ENCODE measurements at places on chromosomes 7 and 10. TPM values are rescaled to one million over a fixed set of nuclear protein-coding genes. Genes with fewer than 3 reads are reported as not detected.

GRCh38 chr10:124740369-124741280 is 3.6 kb downstream of the FAM53B start:
- peak; percentile 80 for DNase-seq
- H3K27ac ChIP-seq: peak overlapping the region; percentile 70
- H3K4me3 ChIP-seq: no peak overlapping the region

DNA sequence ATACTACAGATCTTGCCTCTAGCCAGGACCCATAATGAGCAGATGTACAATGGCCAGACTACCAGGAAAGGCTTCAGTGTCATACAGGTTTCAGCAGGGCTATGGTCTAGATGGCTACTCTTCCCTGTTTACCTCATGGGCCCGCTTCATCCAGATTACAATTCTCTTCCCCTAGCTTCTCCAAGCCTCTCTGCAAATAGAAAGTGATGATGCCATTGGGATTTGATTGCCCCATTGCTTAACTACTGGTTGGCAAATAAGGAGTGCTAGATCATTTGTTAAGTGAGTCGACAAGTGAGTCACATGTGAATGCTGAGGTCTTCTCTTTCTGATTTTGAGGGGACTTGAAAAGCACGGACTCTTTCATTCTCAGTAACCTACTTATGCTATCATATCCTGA is 361.5 kb upstream of the LRRTM3 start:
- no peak overlapping the region for H3K4me3 ChIP-seq
- no peak for DNase-seq
- H3K4me1 ChIP-seq: no peaks in the 10 kb centered on the region
- no peak overlapping the region for H3K27ac ChIP-seq

DNA sequence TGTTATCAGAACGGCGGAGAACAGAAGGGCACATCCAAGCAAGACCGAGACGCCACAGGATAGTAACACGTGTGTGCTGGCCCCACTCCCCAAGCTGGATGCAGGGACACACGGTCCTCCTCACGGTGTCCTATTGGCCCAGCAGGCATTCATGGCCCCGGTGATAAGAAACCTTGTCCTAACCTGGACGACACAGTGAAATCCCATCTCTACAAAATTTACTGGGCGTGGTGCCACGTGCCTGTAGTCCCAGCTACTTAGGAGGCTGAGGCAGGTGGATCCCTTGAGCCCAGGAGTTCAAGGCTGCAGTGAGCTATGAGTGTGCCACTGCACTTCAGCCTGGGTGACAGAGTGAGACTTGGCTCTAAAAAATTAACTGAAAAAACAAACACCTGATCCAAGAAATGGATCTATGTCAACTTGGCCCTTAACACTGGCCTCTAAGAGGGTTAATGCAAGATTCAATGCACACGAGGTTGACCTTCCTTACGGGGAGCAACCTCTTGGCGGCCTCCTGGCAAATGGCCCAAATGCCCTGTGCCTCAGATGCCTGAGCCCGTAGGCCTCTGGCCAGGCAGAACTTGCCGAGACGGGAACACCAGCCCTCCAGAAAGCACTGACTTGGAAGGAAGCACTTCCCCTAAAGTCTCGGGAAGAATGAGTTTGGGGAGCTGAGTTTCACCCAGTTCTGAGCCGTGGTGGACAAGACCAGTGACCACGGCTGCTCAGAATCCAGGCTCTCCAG is 72.3 kb downstream of the ZRANB1 start:
- DNase-seq: peak; percentile 25
- H3K4me1 ChIP-seq: no peaks in the 10 kb centered on the region
- no peak overlapping the region for H3K4me3 ChIP-seq
- peaks cover 3% of the 10 kb centered on the region for H3K36me3 ChIP-seq
- H3K27ac ChIP-seq: no peak overlapping the region
- H3K27me3 ChIP-seq: no peaks in the 10 kb centered on the region

DNA sequence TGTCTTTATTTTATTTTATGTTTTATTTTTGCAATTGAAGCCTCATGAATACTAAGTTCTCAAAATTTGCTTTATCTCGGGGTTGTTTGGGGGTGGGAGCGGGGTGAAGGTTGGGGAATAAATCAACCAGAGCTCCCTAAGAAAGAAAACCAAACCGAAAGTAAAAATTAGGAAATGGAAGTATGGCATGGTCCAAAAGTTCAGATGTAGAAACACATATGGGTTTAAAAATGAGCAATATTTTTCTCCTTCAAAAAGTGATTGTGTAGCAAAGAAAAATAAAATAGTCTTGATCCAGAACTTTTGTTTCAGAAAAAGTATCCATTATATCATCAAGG is 177.4 kb upstream of the PLXDC2 start:
- no peaks in the 10 kb centered on the region for H3K27me3 ChIP-seq
- H3K4me1 ChIP-seq: no peaks in the 10 kb centered on the region
- no peak overlapping the region for H3K4me3 ChIP-seq
- H3K27ac ChIP-seq: no peak overlapping the region
- H3K36me3 ChIP-seq: no peaks in the 10 kb centered on the region

DNA sequence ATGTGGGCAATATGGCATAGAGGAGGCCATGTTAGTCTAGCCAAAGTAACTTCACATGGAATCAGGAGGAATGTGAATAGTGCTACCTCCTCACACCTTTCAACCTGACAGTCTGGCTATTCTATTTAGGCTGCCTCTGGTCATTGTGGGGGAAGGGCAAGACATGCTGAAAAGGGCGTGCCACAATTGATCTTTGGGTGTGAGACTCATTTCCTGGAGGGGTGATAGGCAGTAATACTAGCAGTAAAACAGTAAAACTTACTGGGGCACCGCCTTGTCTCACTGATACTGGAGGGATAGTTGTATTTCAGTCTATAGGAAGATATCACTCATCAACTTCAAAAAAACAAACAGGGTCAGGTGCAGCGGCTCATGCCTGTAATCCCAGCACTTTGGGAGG is 88.7 kb downstream of the TMEM168 start:
- H3K36me3 ChIP-seq: no peaks in the 10 kb centered on the region
- H3K27me3 ChIP-seq: no peaks in the 10 kb centered on the region
- H3K4me1 ChIP-seq: no peaks in the 10 kb centered on the region
- no peak overlapping the region for H3K27ac ChIP-seq
- DNase-seq: no peak
- H3K4me3 ChIP-seq: no peak overlapping the region

OTUD1 gene
- total RNA-seq: 6.0 TPM

OGDHL gene
- total RNA-seq: 0.58 TPM

- peaks cover 19% of the 10 kb centered on the region for H3K4me1 ChIP-seq
- no peak for DNase-seq
- no peak overlapping the region for H3K4me3 ChIP-seq
- H3K36me3 ChIP-seq: no peaks in the 10 kb centered on the region
- no peaks in the 10 kb centered on the region for H3K27me3 ChIP-seq
Measured at GRCh38 chr7:123717689-123718088, 31.1 kb downstream of the WASL start.

GRCh38 chr10:97228130-97228774 is 42.5 kb upstream of the SLIT1 start:
- peaks cover 4% of the 10 kb centered on the region for H3K4me1 ChIP-seq
- H3K27me3 ChIP-seq: no peaks in the 10 kb centered on the region
- peaks cover 2% of the 10 kb centered on the region for H3K36me3 ChIP-seq
- H3K27ac ChIP-seq: no peak overlapping the region
- H3K4me3 ChIP-seq: no peak overlapping the region

GRCh38 chr10:119143657-119144056 is 21.9 kb downstream of the SFXN4 start:
- no peak overlapping the region for H3K4me3 ChIP-seq
- H3K27me3 ChIP-seq: no peaks in the 10 kb centered on the region
- no peaks in the 10 kb centered on the region for H3K4me1 ChIP-seq
- H3K27ac ChIP-seq: no peak overlapping the region
- no peaks in the 10 kb centered on the region for H3K36me3 ChIP-seq

GRCh38 chr10:21681156-21681555 is 147.1 kb downstream of the MLLT10 start:
- no peaks in the 10 kb centered on the region for H3K4me1 ChIP-seq
- H3K4me3 ChIP-seq: no peak overlapping the region
- no peak for DNase-seq
- H3K27ac ChIP-seq: no peak overlapping the region

SORCS1 gene
- not detected for total RNA-seq

DNA sequence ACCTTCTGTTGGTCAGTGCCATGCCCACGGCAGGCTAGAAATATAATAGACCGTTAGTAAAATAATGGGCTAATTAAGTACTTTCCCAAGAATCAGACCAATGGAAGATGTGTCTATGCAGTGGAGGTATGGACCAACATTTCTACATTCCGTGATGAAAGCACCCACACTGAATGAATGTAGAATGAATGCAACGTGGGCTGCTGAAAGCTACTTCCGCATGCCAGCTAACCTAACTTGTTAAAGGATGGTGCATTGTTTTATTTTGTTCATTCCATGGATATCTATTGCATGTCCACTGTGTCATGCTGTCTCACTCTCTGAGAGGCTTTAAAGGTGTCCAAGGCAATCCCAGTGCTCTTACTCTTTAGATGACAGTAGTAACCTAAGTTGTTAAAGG is 112.9 kb upstream of the CAV2 start:
- H3K27ac ChIP-seq: no peak overlapping the region
- no peaks in the 10 kb centered on the region for H3K4me1 ChIP-seq
- no peak for DNase-seq
- no peaks in the 10 kb centered on the region for H3K27me3 ChIP-seq

- peaks cover 3% of the 10 kb centered on the region for H3K4me1 ChIP-seq
- H3K27ac ChIP-seq: no peak overlapping the region
- peaks cover 40% of the 10 kb centered on the region for H3K36me3 ChIP-seq
- H3K4me3 ChIP-seq: no peak overlapping the region
- DNase-seq: no peak
- H3K27me3 ChIP-seq: no peaks in the 10 kb centered on the region
Measured at GRCh38 chr7:74193054-74193453, 16.8 kb upstream of the LAT2 start.

- H3K4me1 ChIP-seq: no peaks in the 10 kb centered on the region
- no peaks in the 10 kb centered on the region for H3K27me3 ChIP-seq
- H3K36me3 ChIP-seq: no peaks in the 10 kb centered on the region
- H3K27ac ChIP-seq: no peak overlapping the region
- no peak for DNase-seq
Measured at GRCh38 chr7:106563466-106564150, 97.3 kb downstream of the CCDC71L start.

GRCh38 chr7:82433507-82433906 is 10.1 kb downstream of the CACNA2D1 start:
- H3K27me3 ChIP-seq: no peaks in the 10 kb centered on the region
- H3K4me1 ChIP-seq: peaks cover 4% of the 10 kb centered on the region
- H3K4me3 ChIP-seq: no peak overlapping the region
- no peak overlapping the region for H3K27ac ChIP-seq
- DNase-seq: no peak
- no peaks in the 10 kb centered on the region for H3K36me3 ChIP-seq
